ENCODE measurements at places on chromosomes 3 and 15.

DNA sequence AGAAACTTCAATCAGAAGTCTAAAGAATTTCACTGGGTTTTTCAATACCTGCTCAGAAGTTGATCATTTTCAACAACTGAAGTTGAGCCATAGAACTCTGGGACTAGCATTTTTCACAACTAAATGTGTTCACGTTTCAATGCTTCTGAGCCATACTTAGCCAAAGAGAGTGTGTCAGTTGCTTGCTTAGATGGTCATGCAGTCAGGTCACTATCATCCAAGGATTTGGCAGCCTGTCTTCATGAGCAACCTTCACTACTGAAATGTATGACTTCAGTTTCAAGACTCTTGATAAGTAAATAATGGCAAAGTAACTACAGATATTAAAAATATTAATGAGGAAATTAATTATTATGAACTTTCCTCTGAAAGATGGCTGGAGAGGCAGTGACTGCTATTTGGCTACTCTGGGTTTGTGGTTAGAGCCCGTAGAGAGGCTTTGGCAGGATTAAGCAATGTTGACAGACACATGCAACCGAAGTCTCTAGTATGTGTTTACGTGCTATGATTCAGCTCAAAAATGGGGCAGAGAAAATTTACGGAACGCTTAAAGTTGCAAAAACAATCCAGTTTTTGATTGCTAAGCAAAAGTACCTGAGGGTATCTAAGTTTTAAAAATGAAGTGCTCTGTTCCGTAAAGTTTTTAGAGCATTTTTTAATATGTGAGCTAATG lies 133.8 kb downstream of the GMNC start:
- DNase-seq: no peak

- DNase-seq: no peak
These were observed 57.7 kb downstream of the CNTN4 start for GRCh38 chr3:2156244-2156847.

- no peak for DNase-seq
These were observed 84.6 kb downstream of the NUP210 start for GRCh38 chr3:13335503-13335902.

DNA sequence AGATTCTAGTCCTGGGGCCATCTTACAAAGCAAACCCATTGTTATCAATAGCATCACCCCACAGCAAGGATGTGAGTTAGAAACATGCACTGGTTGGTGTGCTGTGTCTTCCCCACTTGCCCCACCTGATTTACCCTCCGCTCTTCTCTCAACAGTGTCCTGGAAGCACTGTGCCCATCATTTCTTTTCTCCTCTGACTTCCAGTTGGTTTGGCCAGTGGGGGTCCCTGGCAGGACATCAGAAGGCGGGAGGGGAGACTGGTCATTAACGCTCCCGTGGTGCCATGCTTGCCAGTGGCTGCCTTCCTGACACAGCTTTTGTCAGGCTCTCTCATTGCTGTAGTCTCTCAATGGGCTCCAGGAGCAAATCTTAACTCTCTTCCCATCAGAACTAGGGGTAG lies 11.5 kb upstream of the BUB1B start:
- DNase-seq: no peak

GRCh38 chr15:90009301-90010022 lies 8.3 kb downstream of the ZNF710 start:
- DNase-seq: no peak

- DNase-seq: no peak
These were observed 505.7 kb upstream of the IL12A start for GRCh38 chr3:159482994-159483367.

DNA sequence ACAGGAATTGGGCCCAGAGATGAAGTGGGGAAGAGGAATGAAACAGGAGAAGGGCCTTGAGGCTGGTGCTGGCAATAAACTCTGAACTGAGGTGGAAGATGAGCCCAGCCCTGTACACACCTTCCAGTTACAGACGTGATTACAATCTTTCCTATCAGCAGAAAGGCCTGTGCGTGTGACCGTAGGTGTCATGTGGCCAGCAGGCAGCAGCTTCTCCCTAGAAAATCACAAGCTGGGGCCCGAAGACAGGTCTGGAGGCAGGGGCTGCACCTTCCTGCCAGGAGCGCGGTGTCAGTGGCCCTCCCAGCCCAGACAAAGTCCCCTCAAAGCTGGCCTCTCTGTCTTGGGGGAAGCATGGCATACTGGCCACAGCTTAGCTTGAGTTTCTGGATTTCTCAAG lies 16.7 kb upstream of the PIGZ start:
- no peak for DNase-seq

DNA sequence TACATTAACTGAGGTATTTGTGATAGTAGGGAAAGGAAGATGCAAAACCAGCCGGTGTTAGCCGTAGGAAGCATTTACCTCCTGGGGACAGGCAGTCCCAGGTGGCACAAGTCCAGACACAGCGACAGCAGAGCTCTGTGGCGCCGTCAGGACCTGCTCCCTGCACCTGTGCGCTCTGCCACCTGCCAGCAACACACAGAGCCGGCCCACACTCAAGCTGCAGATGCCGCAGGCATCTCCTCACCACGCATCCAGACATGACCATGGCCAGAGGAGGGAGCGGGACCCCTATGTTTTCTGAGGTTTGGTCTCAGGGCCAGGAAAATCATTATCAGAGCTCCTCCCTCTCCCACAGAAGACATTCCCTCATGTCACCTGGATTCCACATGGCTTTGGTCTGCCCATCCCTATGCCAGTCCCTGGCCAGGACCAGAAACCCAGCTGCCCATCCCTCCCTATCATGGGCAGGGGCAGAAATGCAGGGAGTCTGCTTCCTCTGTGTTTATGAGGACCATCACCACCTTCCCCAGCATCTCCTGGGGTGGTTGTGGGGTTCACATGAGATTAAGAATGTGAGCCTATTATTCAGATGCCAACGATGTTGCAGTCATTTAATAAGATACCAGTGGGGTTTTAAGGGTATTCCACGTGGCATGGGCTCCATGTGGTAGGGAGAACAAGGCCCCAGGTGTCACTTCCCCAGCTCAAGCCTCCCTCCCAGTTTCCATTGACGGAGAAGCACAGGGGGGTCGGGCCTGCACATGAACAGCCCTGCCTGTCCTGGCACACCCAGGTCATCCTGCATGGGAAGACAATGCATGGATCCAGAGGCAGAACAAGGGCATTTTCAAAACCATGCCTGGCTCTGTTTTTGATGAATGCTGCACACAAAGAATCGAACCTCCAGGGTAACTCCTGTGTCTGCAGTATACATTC lies 251.1 kb downstream of the OCA2 start:
- DNase-seq: no peak

GRCh38 chr15:29701151-29701550 lies 121.1 kb downstream of the TJP1 start:
- DNase-seq: no peak

GRCh38 chr3:165526367-165526766 lies 310.9 kb downstream of the BCHE start:
- DNase-seq: no peak

GRCh38 chr3:156037356-156037755 lies 83.0 kb upstream of the KCNAB1 start:
- DNase-seq: no peak
